Caudate nucleus (tissue), 63 donors: ENCODE measurements at places on chromosomes 2 and 18.

- DNase-seq, result no peak
These were observed 185.3 kb downstream of the ANKRD30B start for GRCh38 chr18:14933049-14933851.

DNA sequence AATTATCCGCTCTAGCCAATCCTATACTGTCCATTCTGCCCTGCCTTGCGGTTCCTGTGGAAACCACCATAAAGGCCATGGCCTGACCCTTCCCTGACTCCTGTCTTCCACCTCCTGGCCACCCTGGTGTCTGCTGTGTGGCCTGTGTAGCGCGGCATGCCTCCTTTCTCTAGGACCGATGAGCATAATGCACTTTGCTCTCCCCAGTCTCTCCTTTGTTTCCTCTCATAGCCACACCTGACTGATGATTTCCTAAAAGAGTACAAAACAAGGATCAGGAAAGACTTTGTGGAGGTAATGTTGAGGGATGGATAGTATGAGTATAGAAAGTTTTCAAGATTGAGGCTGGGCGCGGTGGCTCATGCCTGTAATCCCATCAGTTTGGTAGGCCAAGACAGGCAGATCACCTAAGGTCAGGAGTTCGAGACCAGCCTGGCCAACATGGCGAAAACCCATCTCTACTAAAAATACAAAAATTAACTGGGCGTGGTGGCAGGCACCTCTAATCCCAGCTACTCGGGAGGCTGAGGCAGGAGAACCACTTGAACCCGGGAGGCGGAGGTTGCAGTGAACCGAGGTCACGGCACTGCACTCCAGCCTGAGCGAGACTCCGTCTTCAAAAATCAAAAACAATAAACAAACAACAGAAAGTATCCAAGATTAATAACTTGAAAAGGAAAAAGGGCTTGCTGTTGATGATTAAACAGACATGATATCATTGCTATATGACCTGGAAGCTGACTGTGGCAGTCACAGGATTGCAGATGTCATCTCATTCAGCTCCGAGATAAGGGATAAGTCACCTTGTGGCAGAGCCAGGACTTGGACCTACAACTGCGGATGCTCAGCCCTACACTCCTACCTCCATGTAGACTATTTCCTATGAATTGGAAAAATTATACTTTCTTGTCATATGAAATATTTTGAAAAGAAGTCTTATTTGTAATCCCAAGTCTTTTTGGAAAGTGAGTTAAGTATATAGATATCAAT is 16.6 kb downstream of the SOWAHC start:
- no peak for DNase-seq

DNA sequence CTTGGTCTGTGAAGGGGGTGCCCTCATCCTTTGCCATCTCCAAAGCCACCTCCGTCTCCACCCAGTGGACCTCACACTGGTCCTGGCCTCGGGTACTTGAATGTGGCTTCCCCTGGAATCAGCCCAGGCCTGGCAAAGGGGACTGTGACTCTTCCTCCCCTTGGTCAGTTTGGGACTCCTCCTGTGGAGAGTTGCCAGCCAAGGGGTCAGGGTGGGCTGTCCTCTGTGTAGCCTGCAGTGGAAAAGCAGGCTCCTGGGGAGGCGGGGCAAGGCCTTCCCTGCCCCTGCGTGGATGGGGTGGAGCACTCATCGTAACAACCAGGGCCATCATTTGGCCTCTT is 59.8 kb downstream of the INHBB start:
- DNase-seq, result no peak

GRCh38 chr2:170163411-170164065 is 14.4 kb upstream of the MYO3B start:
- DNase-seq, result no peak

- no peak for DNase-seq
These were observed 409.4 kb upstream of the ETAA1 start for GRCh38 chr2:66987733-66988132.

DNA sequence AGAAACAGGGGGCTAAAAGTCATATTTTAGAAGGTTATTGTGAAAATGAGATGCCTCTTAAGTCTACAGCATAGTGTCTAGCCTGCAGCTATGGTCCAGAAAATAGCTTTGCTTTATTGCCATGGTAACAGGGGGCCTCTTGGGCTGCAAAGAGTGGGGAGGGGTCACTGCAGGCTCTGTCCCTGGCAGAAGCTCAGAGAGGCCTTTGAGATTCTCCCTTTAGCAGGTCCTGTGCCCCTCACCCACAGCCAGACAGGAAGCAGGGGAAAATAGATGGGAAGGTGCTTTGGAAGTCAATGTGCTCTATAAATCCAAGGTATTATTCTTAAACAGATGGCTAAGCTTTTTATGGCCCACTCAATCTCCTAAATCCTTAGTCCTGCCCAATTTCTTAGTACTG is 1021.3 kb upstream of the GYPC start:
- no peak for DNase-seq

DNA sequence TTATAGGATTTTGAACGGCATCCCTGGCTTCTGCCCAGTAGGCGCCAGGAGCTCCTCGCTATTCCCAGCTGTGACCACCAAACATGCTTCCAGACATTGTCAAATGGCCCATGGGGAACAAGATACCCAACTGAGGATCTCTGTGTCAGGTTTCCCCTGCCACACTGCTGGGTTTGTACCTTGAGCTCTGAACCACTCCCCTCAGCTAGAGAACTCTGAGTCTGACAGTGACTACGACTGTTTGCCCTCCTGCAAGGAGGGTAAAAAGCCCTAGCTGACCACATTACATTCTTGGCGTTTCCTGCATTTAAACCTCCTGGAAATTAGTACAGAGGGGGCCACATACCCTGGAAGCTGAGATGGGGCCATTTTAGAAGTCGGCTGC is 12.4 kb downstream of the LRRFIP1 start:
- DNase-seq, result no peak

GRCh38 chr2:69957965-69958364 is 3.5 kb downstream of the ASPRV1 start:
- no peak for DNase-seq

DNA sequence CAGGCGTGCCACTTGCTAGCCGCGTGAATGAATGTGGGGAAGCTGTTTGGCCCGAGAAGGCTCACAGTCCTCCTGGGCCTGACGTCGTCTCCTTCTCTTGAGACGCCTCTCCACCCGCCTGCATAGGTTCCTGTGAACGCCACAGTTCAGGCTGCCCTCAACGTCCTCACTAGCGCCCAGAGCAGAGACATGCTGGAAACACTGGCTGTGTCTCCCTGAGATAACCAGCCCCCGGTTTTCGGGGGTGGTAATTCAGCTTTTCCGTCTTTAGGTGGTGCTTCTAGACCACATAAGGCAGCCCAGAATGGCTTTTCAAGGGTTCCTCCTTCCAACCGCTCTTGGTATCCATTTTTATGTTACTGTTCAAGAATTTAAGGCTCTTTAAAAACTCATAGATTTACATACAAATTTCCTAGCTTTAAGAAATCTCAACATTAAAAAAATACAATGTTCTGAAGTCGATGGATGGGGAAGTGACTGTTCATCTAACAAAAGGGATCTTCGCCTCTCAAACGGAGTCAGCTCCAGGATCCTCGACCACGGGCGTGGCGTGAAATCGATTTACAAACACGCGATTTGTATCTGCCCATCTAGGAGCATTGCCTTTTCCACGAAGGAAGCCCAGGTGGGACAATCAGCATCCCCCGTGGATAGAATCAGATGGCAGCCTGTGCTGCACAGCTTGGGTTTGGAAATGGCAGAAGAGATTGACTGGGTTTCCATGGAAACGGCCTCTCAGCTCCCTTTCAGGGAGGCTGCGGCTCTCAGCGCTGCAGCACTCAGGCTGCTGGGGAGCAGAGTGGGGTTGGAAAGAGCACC is 110.6 kb upstream of the PXDN start:
- no peak for DNase-seq

DNA sequence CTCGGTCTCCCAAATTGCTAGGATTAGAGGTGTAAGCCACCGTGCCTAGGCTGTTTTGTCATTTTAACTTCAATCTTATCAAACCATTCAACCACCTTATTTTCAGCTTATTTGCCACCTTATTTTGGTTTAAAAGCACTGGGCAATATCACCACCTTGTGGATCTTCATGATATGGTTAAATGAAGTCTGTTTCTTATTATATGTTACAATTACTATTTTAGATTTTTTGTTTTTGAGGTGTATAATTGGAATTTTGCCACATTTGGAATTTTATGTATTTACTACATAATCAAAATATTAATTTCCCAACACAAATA is 43.8 kb upstream of the SCN9A start:
- no peak for DNase-seq

DNA sequence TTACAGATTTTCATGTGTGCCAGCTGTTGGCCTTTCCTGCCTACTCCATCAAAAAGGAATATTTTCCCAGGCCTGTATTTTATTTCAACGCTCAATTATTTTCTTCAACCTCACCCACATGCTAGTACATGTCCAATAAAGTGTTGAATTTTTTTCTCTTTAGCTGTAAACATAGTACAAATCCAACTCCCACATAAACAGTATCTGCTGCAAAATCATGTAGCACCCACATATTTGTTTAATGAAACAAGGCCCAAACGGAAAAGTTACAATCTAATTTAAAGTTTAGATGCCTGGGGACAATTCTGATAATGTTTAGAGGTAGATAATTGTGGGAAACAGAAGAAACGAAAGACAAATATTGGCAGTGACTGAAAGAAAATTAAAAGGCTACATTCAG is 275.4 kb upstream of the ACVR2A start:
- DNase-seq, result no peak

GRCh38 chr18:77111449-77111848 is 21.1 kb downstream of the MBP start:
- no peak for DNase-seq

DNA sequence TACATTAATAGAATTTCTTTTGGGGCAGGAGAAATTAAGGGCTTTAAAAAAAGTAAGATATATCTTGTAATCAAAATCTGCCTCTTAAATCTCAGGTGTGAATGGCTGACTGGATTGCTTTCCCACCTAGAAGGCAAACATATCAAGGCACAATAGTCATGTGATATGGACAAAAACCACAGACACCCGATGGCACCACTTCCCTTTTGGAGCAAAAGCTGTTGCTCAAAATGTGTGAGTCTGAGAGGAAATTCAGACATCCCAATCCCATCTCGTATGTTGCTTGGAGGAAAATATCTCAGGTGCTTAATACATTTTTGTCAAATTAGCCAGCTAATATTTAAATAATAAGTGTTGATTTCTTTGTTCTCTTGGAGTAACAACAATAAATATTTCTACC is 120.7 kb downstream of the KCNF1 start:
- DNase-seq, result no peak

- DNase-seq, result peak; percentile 38
These were observed 36.5 kb downstream of the RHOB start for GRCh38 chr2:20483194-20483895.

- no peak for DNase-seq
These were observed 211.4 kb downstream of the KLHL29 start for GRCh38 chr2:23596316-23596885.

DNA sequence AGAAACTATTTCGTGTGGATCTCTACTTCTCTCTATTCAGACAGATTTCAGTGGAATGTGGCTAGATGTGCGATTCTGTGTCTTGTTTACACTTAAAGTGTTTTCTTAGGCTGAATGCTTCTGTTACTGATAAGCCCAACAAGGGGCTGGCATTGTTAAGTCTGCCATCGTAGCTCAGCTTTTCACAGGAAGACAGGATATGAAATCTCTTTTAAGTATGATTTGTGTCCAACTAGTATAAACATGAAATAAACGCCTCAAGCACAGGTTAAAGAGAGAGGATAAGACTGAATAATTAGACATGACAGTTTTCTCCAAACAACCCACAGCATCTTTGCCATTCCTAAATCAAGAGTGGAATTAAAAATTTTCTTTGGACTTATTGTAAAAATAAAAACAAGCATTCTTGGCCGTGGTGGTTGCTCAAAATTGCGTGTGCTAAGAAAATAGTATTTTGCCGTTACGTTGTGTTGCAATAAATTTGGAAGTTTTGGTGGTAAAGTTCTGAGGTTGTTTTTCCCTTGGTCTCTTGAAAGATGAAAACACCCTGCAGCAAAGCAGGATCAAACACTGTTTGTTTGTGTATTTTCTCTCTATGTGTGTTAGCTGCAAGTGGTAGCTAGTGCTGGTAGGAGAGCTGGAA is 1.0 kb downstream of the VIT start:
- DNase-seq, result no peak

DNA sequence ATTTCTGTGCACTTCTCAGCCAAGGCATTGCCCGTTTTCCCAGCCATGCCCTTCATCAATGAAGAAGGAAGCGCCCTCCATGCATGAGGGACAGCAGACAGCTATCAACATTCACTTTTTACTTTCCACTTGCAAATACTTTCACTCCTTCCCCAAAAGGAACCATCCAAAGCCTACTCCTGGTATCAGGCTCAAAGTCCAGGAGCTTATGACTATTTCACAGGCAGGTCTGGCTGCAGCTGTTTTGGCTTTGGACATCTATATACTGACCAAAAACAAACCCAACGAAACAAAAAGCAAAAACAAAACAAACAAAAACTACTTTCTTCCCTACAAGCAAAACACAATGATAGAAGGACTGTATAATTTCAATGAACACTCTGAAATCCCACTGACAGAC is 825.1 kb downstream of the RNF144A start:
- no peak for DNase-seq

DNA sequence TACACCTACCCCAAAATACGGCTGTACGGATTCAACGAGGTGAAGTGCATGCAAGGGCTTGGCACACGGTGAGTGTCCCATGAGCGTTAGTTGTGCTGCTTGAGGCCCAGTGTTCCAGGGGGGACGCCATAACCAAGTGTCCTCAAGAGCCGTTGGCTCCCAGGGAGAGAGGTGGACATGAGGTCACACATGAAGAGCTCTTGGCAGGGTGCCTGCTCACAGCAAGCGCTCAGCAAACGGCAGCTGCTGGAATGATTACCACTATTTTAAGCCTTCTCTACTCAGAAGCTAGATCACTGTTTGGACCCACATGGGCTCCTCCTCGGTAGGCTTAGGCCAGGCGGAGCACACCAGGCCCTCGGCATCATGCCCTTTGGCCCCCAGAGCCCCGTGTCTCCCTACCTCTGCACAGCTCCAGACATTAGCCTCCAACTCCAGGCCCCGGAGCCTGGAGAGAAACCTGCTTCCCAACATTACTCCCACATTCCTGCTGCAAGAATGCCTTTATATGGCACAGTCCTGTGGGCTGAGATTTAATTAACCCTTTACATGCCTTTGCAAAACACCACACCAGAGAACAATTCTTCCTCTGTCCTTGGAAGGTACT is 68.4 kb upstream of the PPP1CB start:
- DNase-seq, result peak; percentile 35

GRCh38 chr2:201345625-201346213 is 11.4 kb downstream of the FLACC1 start:
- DNase-seq, result no peak
